ENCODE measurements at places on chromosomes 2 and 18.

DNA sequence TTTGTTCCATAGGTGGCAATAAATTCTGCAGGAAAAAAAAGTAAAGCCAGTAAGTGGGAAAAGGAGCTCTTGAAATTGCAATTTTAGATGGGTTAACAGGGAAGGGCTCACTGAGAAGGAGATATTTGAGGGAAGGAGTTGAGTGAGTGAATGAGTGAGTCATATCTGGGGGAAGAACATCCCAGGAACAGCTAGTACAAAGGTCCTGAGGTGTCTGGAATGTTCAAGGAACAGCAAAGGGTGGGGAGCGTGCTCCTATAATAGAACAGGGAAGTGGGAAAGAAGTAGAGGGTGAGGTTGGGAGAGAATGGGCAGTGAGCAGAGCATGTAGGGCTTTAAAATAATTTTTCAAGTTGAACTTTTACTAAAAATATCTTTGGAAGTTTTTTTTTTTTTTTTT, 68.0 kb upstream of the PSME4 start:
- no peak for DNase-seq

- DNase-seq: no peak
Measured at GRCh38 chr18:45817543-45817942, 7.9 kb upstream of the SIGLEC15 start.

DNA sequence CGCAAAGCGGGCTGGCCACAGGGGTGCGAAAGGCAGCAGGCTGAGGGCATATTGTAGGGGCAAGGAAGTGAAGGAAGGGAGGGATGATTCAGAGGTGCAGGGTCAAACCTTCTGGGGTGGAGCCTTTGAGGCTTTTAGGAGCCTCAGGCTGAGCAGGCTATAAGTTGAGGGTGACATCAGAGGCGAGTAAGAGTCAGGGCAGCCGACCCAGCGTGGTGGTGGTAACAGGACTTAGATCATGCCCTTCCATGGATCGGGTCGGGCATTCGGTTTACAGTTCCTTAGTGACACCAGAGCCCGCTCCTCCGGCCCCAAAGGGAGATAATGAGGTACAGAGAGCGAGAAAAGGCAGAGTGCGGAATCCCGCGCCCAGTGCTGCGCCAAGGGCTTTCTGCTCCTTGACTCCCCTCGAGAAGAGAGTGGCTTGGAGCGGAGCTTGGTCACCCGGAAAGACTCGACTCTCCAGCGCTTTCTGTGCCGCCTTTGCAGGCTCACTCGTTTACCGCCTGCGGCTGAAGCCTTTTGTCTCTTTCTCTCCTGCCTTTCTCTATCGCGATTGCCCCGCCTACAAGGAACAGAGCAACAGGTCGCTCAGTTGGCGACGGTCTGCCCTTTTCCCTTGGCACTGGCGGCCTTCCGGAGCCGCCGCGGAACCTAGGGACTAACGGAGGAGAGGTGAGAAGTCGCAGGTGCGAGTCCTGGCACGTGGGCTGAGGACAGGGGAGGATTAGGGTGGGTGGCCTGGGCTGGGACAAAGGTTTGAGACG, 720 bp downstream of the LBX2 start:
- DNase-seq: peak; percentile 57

GRCh38 chr18:5962362-5962761, 67.0 kb upstream of the TMEM200C start:
- no peak for DNase-seq

DNA sequence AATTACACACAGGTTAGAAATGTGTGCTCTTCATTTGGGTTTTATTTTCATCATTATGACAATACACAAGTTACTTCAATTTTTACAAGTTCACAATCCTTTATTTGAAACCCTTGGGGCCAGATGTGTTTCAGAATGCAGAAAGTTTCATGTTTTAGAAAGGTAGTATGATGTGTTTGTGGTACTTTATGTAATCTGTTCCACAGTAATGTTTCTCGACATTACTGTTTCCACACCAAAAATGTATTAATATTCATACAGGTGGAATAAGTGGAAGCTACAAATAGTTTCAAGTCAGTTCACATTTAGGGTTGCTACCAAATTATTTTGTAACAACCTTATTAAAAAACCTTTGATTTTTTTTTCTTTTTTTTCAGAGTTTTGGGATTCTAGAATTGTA, 10.4 kb downstream of the UBE2E3 start:
- no peak for DNase-seq

- no peak for DNase-seq
Measured at GRCh38 chr18:1483385-1483784, 578.7 kb downstream of the ADCYAP1 start.
